ENCODE measurements at places on chromosomes 13 and 19. TPM values are rescaled to one million over a fixed set of nuclear protein-coding genes. Genes with fewer than 3 reads are reported as not detected.

KIR2DL3 gene
- not detected for total RNA-seq

ATP4B gene
- total RNA-seq: not detected

PSG11 gene
- total RNA-seq: not detected

SHISA7 gene
- not detected for total RNA-seq

METTL21C gene
- not detected for total RNA-seq

PRR12 gene
- total RNA-seq: 15.6 TPM

DNA sequence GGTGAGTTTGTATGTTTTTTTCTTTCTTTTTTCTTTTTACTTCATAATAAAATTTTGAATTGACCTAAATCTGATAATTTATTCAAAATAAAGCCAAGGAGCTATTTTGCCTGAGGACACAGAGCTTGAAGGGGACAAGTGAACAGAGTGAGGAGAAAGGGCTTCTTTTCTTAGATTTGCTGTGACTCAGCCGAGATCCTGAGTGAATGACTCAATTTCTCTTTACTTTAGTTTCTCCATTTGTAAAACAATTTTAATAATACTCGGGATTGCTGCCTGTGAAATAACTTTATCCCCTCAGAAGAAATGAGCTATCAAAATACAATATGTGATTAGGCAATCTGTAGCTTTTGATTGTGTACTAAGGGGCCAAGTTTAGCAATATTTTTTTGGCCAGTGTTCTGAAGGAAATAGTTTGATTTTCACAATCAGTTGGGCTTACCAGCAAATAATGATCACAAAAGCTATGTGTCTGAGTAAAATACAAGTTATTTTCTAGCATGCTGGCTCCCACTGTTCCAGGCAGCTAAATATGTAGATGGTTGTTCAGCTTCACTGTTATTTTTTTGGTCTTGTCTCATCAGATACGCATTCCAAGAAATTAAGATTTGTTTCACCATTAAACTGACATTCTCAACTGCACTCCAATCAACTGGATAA lies 437.5 kb downstream of the FGF9 start:
- no peak for DNase-seq

GRCh38 chr19:1980091-1980808 lies 35.3 kb downstream of the BTBD2 start:
- DNase-seq: no peak

DNA sequence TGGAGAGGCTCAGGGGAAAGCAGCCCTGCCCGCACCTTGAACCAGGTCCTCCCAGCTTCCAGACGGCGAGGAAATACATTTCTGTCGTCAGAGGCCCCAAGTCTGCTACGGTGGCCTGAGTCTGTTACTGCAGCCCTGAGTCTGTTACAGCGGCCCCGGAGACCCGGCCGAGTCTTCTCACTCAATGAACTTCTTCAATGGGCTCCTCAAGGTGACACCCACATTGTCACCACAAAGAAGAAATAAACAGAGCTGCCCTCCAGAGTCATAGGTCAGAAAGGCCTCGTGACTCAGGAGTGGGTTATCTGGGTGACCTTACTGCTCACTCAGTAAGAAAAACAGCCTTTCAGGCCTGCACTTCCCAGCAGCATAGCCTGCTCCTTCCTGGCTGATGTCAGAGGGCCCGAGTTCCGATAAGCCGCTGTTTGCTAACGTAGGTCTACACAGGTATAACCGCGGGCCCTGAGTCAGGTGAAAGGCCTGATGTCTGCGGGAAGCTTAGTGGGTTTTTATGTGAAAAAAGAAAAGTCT lies 66.9 kb upstream of the TM9SF2 start:
- DNase-seq: no peak

DNA sequence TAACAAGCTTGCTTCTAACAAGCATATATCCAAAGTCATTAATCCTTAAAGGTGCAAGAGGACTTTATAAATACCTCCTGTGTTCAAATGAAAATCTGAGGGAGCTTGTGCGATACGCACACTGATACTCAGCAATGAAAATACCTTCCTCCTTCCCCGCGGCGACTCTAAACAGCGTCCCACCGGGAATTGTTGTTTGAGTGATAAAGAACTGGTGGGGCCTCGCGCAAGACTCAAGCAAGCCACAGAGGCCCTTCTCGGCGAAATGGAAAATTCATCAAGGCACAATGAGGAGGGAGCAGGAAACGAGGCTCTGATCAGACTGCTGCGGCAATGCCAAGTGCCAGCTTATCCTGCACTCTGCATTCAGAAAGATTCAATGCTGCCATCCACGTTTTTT lies 126.7 kb downstream of the ABCC4 start:
- DNase-seq: no peak

DNA sequence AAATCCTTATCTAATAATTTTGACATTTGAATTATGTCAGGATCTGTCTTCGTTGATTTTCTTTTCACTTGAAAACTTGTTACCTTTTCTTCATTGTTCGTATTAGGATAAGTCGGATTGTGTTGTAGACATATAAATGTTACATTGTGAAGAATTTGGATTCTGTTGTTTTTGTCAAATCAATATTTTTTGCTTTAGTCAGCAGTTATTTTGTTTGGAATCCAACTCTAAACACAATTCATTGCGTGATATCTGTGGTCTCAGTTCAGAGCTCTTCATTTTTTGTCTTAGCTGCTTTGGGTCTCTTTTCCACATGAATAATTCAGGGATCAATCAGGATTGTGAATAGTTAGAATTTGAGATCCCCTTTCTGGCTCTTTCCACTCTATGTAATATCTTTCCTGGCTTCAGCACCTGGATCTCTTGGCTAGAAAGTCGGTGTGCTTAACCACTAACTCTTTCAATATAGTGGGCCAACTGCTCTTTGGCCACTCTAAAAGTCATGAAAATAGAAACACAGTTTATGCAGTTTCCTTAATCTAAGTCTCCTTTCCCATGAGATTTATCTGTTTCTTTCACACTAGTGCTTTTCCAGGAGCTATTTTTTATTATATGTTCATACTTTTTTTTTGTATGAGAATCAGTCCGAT lies 2494.2 kb upstream of the PCDH20 start:
- DNase-seq: no peak

GRCh38 chr19:57665261-57665806 lies 3.4 kb upstream of the ZSCAN4 start:
- no peak for DNase-seq

Measured in left ventricle myocardium superior (tissue), 1 donor.